Stomach (tissue), 19 donors: ENCODE measurements at places on chromosomes 4 and X. TPM values are rescaled to one million over a fixed set of nuclear protein-coding genes. Genes with fewer than 3 reads are reported as not detected.
A peak's percentile ranks its signal among the peaks of the same experiment; 100 is the strongest.

GRCh38 chr4:141807103-141807891 lies 170.9 kb downstream of the IL15 start:
- H3K36me3 ChIP-seq: no peaks in the 10 kb centered on the region
- H3K4me1 ChIP-seq: no peaks in the 10 kb centered on the region
- no peak overlapping the region for H3K27ac ChIP-seq
- no peak for DNase-seq

GRCh38 chr4:181970366-181970765 lies 272.8 kb upstream of the TENM3 start:
- no peak for DNase-seq
- H3K36me3 ChIP-seq: no peaks in the 10 kb centered on the region
- no peak overlapping the region for H3K27ac ChIP-seq
- no peaks in the 10 kb centered on the region for H3K27me3 ChIP-seq
- no peaks in the 10 kb centered on the region for H3K4me1 ChIP-seq

- H3K4me1 ChIP-seq: no peaks in the 10 kb centered on the region
- H3K27me3 ChIP-seq: no peaks in the 10 kb centered on the region
- H3K4me3 ChIP-seq: no peak overlapping the region
- no peak for DNase-seq
- no peak overlapping the region for H3K27ac ChIP-seq
Measured at GRCh38 chr4:120443116-120443515, 376.5 kb upstream of the MAD2L1 start.

DNA sequence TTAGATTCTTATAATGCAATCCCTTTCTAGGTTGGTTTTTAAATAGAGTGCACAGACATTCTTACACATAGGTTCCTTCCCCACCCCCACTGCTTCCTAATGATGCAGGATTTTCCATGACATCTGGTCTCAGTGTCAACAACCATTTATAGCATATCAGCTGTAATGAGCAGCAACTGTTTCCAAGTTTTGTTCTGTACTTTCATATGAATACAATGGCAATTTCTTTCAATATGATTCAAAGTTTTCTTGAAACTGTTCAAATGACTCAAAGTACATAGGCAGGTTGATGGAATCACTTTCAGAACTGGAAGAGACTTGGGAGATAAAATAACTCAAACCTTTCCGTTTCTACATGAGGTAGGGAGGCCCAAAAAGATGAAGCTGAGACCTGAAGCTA lies 220.7 kb downstream of the CAMK2D start:
- peak; percentile 64 for DNase-seq
- H3K4me1 ChIP-seq: no peaks in the 10 kb centered on the region
- no peaks in the 10 kb centered on the region for H3K36me3 ChIP-seq

DNA sequence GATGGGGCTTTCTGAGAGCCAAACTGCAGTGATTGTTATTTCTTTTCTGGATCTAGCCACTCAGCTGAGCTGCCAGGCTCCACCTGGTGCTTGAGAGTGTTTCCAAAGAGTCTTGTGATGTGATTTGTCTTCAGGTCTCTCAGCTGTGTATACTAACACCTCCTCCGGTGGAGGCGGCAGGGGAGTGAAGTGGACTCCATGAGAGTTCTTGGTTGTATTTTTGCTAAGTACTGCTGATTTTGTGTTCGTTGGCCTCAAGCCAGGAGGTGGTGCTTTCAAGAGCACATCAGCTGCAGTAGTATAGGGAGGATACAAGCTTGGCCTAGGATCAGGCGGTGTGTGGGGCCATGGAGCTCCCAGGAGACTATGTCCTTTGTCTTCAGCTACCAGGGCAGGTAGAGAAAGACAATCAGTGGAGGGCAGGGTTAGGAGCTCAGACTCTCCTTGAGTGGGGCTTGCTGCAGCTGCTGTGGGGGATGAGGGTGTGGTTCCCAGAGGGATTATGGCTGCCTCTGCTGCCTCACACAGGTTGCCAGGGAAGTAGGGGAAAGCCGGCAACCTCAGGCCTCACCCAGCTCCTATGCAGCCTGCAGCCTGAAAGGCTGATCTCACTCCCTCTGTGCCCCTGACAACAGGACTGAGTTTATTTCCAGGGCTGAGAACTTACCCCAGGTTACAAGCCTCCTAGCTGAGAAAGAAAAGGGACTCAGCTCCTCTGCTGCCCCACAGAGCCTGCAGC lies 62.4 kb downstream of the NPFFR2 start:
- no peaks in the 10 kb centered on the region for H3K36me3 ChIP-seq
- no peak overlapping the region for H3K4me3 ChIP-seq
- no peak overlapping the region for H3K27ac ChIP-seq

DNA sequence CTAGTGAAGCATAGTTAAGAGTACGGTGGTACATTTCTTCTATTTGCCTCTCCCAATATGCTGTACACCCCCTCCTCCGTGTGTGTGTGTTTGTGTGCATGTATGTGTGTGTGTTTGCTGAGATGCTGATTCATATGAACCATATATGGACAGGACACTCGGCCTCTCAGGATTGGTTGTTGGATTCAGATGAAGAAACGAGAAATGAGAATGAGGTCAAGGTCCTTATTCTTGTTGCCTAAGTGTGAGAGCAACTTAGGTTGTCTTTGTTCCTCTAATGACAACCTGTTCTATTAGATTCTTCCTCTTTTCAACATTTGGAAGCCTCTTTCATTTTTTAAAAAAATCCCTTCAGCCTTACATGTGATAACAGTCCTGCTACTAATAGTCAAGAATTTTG lies 1387.6 kb downstream of the STIM2 start:
- DNase-seq: no peak
- H3K4me1 ChIP-seq: no peaks in the 10 kb centered on the region
- no peak overlapping the region for H3K4me3 ChIP-seq
- H3K27me3 ChIP-seq: no peaks in the 10 kb centered on the region
- H3K27ac ChIP-seq: no peak overlapping the region
- no peaks in the 10 kb centered on the region for H3K36me3 ChIP-seq

DNA sequence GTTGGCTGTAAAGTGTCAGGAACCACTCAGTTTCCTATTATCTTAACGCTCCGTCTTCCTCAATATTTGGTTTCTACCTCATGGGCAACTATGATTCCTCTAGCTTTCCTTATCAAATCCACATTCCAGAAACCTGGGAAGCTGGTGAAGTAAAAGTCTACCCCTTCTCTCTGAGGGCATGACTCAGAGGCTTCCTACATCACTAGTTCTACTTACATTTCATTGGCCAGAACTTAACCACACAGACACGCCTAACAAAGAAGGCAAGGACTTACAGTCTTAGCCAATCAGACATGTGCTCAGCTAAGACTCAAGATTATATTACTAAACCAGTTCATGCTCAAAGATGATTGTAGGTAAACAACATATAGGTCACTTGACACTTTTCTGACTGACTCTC lies 30.4 kb downstream of the COX7B2 start:
- DNase-seq: no peak
- no peaks in the 10 kb centered on the region for H3K36me3 ChIP-seq
- no peaks in the 10 kb centered on the region for H3K27me3 ChIP-seq
- H3K27ac ChIP-seq: no peak overlapping the region

DNA sequence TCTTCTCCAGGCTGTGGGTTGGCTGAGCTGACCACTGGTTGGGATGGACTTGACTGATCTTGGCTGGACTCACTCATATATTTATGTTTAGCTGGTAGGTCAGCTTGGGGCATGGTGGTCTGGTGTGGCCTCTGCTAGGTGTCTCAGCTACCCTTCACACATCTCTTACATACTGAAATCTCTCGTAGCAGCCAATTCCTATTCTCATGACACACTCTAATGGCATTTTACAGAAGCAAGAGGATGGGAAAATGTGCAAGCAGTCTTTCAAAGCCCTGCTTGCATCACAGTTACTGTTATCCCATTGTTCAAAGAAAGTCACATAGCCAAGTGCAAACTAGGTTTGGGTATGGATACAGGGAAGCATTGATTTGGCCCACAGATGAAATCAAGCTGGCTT lies 55.5 kb upstream of the PCDH18 start:
- H3K27ac ChIP-seq: no peak overlapping the region
- no peak overlapping the region for H3K4me3 ChIP-seq
- DNase-seq: no peak
- H3K36me3 ChIP-seq: no peaks in the 10 kb centered on the region
- H3K4me1 ChIP-seq: no peaks in the 10 kb centered on the region

- H3K4me1 ChIP-seq: no peaks in the 10 kb centered on the region
- H3K36me3 ChIP-seq: no peaks in the 10 kb centered on the region
- DNase-seq: no peak
- H3K27me3 ChIP-seq: no peaks in the 10 kb centered on the region
- no peak overlapping the region for H3K4me3 ChIP-seq
Measured at GRCh38 chrX:31070057-31070468, 1.8 kb downstream of the FTHL17 start.

DNA sequence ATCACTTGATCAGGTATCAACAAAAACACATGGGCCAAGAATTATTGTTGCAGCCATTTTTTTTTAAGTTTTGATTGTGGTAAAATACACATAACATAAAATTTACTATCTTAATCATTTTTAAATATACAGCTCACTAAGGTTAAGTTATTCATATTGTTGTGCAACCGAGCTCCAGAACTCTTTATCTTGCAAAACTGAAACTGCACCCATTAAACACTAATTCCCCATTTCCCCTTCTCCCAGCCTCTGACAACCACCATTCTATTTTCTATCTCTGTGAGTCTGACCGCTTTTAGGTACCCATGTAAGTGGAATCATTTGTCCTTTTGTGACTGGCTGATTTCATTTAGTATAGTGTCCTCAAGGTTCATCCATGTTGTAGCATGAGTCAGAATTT lies 126.2 kb upstream of the NDP start:
- no peaks in the 10 kb centered on the region for H3K27me3 ChIP-seq
- H3K4me1 ChIP-seq: no peaks in the 10 kb centered on the region
- H3K36me3 ChIP-seq: no peaks in the 10 kb centered on the region

DNA sequence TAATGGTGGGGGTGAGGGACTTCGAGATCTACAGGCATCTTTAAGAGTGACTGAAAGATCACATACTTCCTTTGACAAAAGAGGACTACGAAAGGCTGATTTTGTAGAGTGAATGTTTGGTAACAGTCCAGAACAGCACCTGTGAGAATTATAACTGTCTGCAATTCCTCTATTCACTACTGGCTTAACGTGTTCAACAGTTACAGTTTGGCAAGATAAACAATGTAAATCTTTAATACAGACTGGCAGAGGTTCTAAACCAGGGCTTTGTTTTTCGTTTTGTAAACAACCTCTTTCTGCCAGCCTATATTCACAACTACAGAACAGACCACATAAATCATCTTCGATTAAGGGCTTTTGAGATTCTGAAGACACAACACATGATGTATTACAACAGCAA lies 66.9 kb downstream of the NCAPG start:
- no peak overlapping the region for H3K4me3 ChIP-seq
- no peaks in the 10 kb centered on the region for H3K36me3 ChIP-seq
- DNase-seq: no peak

DNA sequence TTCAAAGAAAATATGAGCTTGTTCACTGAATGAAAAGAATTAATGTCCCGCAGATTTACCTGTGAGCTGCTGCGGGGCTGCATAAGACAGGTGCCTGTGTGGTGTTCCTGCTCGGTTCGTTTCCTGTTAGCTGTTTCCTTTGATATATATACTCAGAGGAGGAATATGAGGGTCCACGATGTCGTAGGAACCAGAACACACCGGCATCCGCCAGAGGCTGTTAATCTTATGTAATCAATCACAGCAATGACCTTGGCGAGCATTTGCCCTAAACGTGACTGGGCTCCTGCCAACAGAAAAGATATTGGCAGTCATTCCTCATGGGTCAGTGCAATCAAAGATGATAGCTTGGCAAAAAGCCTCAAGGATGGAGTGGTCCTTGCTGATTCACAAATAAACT lies 260.1 kb downstream of the EVC2 start:
- H3K4me3 ChIP-seq: no peak overlapping the region
- no peaks in the 10 kb centered on the region for H3K36me3 ChIP-seq
- no peaks in the 10 kb centered on the region for H3K27me3 ChIP-seq
- no peak for DNase-seq

DNA sequence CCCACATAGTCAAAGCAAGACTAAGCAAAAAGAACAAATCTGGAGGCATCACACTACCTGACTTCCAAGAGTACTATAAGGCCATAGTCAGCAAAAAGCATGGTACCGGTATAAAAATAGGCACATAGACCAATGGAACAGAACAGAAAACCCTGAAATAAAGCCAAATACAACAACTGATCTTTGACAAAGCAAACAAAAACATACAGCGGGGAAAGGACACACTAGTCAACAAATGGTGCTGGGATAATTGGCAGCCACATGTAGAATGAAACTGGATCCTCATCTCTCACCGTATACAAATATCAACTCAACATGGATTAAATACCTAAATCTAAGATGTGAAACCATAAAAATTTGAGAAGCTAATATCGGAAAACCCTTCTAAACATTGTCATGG lies 819.3 kb upstream of the FRG1 start:
- H3K36me3 ChIP-seq: no peaks in the 10 kb centered on the region
- H3K27ac ChIP-seq: no peak overlapping the region
- H3K4me1 ChIP-seq: no peaks in the 10 kb centered on the region
- H3K4me3 ChIP-seq: no peak overlapping the region
- no peak for DNase-seq
- no peaks in the 10 kb centered on the region for H3K27me3 ChIP-seq

- H3K36me3 ChIP-seq: no peaks in the 10 kb centered on the region
- H3K27ac ChIP-seq: peak overlapping the region; percentile 38
- H3K4me1 ChIP-seq: peaks cover 15% of the 10 kb centered on the region
- H3K4me3 ChIP-seq: no peak overlapping the region
- no peaks in the 10 kb centered on the region for H3K27me3 ChIP-seq
Measured at GRCh38 chr4:151315212-151315886, 10.1 kb downstream of the SH3D19 start.

NDST3 gene
- total RNA-seq: not detected

KCTD8 gene
- not detected for total RNA-seq

MAGEH1 gene
- not detected for total RNA-seq

ARHGEF9 gene
- 10.3 TPM for total RNA-seq

NFXL1 gene
- 23.7 TPM for total RNA-seq

VCX3B gene
- not detected for total RNA-seq

TCP11X2 gene
- total RNA-seq: 0.18 TPM

DDIT4L gene
- 0.58 TPM for total RNA-seq
